ENCODE measurements at places on chromosomes 6 and 20. TPM values are rescaled to one million over a fixed set of nuclear protein-coding genes. Genes with fewer than 3 reads are reported as not detected.

- no peak for DNase-seq
These were observed 328.6 kb upstream of the PLCB4 start for GRCh38 chr20:8740265-8740664.

DNA sequence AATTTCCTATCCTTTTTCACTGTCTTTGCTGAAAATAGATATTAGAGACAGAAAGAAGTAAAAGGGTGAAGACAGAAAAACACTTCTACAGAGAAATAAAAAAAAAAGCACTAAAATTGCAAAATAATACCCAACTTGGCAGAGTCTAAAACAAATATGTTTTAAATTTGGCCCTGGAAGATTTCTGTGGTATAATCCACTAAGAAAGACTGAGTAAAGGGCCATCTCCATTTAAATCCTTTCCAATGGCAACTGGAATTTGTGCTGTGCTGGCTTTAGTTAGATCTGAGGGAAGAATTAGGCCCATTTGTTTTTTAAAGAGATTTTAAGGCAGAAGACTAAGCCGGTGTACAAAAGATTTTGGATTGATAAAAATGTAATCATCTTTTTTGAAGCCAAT lies 321.2 kb downstream of the GJA1 start:
- no peak for DNase-seq

DNA sequence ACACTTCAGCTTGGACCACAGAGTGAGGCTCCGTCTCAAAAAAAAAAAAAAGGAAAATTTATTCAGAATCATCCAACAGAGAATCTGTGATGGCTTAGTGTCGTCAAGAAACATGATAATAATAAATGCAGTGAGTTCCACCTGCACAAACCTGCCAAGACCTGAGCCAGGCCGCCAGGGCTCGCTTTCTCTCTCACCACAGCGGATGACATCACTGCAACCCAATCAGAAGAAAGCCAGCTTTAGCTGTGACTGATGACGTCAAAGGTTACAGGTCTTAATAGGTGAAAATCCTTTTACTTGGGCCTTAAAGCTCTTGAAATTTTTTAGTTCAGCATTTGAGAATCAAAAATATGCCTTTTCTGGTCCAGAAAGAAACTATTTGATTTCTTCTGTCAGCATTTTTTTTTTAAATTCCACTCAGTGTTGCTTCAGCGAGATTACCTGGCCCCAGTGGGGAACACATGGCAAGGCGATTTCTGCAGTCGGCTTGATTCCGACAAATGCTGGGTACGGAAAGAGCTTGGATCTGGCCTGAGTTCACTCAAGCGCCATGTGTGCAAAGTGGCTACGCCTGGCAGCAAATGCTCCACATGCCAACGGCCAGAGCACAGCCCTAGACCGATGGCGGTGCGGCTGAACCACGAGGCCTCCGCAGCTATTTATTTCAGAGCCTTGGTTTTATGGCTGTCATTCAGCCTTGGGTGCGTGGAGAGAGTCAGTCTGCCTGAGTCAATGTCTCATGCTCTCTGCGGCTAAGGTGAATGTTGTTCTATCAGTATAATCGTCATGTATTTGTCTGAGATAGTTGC lies 105.7 kb upstream of the QKI start:
- DNase-seq = peak; percentile 40

GRCh38 chr6:134658596-134658995 lies 291.3 kb downstream of the ALDH8A1 start:
- no peak for DNase-seq

The GSTA3 gene
- not detected for total RNA-seq

DNA sequence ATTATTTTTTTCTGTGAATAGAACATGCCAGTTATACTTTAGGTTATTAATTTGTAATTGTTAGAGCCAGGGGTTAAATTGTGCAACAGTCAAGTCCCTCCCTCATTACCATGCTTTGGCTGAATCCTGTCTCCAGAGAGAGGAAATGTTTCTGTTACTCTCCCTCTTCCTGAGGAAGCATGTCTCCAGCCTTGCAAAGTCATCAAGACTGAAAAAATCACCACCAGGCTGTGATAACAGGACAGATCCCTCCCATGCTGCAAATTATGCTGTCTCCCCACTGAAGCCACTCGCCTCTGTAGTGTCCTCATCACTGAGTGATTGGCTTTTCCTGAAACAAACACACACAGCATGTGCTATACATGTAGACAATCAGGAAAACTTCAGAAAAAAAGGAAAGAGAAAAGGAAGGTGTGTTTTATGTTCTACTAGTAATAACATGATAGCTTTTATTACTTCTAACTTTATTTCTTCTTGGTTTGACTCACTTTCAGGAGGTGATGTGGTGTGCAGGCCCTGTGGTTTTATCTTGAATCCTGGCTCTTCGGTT lies 290.0 kb upstream of the JAG1 start:
- DNase-seq = no peak

DNA sequence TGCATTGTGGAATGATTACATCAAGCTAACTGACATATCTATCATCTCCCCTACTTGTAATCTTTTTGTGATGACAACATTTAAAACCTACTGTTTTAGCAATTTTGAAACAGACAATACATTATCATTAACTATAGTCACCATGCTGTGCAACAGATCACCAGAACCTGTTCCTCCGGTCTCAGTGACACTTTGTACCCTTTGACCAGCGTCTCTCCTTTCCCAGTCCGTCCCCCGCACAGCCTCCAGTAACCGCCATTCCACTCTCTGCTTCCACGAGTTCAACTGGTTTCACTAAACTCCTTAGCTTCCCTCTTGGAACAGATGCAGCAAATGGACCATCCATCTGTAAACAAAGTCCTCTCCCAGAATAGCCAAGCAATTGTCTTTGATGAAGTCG lies 21.8 kb downstream of the LRP11 start:
- no peak for DNase-seq

DNA sequence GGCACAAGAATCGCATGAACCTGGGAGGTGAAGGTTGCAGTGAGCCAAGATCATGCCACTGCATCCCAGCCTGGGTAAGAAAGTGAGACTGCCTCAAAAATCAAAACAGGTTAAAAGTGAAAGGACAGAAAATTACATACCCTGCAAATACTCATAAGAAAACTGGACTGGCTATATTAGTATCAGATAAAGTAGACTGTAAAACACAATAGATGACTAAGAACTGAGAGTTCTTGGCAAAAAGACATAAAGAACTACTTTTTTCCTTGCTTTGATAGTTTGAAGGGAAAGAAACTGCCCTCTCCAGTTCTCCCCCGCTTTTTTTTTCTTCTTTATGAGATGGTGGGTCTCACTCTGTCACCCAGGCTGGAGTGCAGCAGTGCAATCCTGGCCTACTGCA lies 17.0 kb downstream of the SNX3 start:
- DNase-seq = no peak

- DNase-seq = no peak
These were observed 63.7 kb upstream of the PTPN1 start for GRCh38 chr20:50446351-50447101.

The RPS18 gene
- 9,289 TPM for total RNA-seq

The PLCB1 gene
- total RNA-seq = 1.1 TPM

- peak; percentile 95 for DNase-seq
These were observed 15.9 kb downstream of the NDUFAF5 start for GRCh38 chr20:13800728-13801134.

The CPNE1 gene
- 76.3 TPM for total RNA-seq

DNA sequence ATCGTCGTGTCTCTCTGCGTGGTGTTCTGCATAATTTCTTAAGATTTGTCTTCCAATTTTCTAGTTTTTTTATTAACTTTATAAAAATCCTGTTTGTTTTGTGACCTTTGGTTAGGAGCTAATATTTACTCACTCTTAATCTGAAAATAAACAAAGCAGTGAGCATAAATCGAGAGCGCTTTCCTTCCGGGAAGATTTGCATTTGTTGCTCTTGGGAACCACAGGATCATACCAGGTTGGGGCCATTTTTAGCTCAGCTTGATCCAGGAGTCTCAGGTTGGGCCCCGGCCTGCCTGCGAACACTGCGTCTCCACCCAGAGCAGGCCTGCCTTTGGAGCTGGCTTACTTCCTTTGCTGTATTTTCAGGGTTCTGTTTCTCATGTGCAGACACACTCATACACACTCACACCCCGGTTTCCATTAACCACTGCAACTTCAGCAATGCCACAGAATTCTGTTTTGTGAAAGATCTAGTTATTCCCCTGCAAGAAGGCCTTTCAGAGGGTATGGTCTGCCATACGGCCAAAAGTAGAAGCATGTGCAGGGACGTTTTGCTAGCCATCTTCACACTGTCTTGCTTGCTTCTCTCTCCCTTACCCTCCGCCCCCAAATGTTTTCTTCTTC lies 17.3 kb downstream of the BPHL start:
- DNase-seq = no peak

The ITPR3 gene
- total RNA-seq = 66.6 TPM

- DNase-seq = no peak
These were observed 137.9 kb upstream of the EDN1 start for GRCh38 chr6:12152023-12152970.

The SNTA1 gene
- 4.2 TPM for total RNA-seq

DNA sequence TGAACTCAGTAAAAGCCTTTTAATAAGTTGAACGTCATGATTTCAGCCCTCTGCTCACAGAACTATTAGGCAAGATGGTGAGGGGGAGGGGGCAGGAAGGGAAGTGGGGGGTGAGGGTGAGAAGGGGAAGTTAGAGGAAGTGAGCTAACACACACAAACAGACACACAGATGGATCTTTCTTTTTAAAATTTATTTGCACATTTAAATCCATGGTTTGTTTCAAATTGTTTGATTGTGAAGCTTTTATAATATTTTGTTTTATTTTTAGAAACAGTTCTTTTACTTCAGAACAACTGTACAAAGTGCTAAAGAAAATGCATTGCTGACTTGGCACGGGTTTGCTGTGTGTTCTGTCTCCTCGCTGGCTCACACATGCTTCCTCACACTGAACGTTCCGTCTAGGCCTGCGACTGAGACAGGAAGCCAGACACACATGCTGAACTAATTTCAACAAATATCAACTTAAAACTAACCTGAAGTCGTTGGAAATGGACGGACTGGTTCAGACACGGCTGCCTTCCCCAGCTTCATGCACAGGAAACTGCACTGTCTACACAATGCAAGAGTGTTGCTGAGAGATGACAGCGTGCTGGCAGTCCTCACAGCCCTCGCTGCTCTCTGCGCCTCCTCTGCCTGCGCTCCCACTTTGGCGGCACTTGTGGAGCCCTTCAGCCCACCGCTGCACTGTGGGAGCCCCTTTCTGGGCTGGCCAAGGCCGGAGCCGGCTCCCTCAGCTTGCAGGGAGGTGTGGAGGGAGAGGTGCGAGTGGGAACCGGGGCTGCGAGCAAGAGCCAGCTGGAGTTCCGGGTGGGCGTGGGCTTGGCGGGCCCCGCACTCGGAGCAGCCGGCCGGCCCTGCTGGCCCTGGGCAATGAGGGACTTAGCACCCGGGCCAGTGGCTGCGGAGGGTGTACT lies 8.1 kb upstream of the ZBP1 start:
- DNase-seq = peak; percentile 29

GRCh38 chr6:132865364-132865763 lies 51.0 kb downstream of the RPS12 start:
- DNase-seq = no peak

The STMND1 gene
- not detected for total RNA-seq

DNA sequence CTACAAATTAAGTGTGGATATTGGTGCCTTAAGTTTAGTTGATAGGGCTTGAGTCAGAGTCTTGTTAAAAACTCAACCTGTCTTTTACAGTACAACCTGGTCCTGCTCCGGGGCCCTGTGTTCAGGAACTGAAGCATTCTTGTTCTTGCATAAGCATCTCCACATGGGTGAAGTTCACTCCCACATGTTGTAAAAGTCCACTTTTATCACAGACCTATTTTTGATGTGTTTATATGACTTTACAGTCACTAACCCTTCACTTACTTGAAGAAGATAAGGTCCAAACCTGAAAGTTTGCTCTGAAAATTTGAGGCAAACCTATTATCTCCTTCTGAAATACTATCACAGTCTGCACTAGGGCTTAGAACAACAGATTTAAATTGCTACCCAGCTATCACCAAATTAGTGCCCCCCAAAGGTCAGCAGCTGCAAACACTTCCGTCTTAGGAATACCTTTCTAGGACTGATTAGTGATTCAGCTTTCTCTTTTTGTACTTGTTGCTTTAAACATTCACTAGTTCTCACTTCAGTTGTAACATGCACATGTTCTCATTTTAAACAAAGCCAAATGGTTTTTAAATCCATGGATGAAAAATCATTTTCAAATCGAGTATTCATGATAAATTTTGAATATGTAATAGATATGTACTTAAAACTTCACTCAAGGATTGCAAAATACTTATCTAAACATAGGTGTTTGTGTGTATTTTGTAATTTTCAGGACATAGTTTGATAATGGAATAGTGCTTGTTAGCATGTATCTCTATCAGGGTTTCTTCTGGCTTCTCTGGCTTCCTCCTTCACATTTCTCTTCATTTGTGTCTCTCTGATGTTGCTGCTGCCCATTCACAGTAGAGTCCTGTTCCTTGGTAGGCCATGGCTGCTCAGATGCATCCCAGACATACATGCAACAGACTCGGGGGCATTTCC lies 469.8 kb upstream of the SOX4 start:
- no peak for DNase-seq

The RAET1G gene
- total RNA-seq = 45.0 TPM

The LY6G5C gene
- not detected for total RNA-seq

The GRIK2 gene
- 0.38 TPM for total RNA-seq

DNA sequence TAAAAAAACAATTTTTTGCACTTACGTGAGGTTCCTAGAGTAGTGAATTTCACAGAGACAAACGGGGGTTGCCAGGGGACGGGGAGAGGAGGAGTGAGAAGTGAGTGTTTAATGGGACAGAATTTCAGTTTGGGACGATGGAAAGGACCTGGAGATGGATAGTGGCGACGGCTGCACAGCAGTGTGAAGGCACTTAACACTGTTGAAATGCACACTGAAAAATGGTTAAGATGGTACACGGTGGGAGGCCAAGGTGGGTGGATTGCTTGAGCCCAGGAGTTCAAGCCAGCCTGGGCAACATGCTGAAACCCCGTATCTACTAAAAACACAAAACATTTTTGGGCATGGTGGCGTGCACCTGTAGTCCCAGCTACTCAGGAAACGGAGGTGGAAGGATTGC lies 31.4 kb downstream of the RPP40 start:
- DNase-seq = no peak

DNA sequence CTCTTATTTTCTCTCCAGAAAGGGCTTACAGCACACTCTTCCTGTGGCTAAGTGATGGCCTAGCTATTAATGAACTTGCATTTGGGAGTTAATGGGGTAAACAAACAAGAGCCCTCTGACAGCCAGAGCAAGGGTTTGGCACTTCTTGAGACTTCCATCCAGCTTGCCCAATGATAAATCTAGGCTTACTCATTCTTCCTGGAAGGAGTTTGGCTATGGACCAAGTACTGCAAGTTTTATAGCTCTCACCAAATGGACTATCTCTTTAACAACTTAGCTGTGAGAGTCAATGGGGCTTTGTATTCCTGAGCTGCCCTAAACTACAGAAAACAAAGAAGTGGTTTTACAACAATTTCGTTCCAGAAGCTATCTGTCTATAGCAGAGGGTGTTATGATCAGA lies 16.7 kb upstream of the PI3 start:
- peak; percentile 83 for DNase-seq

DNA sequence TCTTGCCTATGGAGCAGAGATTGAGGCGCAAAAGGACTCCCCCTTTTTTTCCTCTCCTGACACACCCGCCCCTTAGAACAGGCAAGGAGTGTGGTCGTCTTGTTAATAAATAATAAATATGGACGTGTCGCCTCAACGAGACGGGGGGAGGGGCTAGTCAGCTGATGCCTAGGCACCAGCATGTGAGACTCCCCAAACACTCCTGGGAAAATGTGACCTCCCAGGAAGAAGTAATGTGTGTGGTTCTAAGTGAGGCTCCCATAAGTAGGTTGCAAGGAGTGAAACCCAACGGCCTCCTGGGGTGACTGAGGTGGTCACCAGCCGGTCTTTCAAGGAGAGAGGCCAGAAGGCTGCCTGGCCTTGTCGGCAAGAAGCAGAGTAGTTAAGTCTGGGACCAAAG lies 1.1 kb upstream of the FAXC start:
- DNase-seq = no peak

All from bronchial epithelial cell (primary cell).